ENCODE measurements at places on chromosomes 16 and 17. TPM values are rescaled to one million over a fixed set of nuclear protein-coding genes. Genes with fewer than 3 reads are reported as not detected.

- DNase-seq, result no peak
Observed at GRCh38 chr16:87593710-87594258, 8.5 kb upstream of the JPH3 start.

- DNase-seq, result no peak
Observed at GRCh38 chr17:16947470-16947869, 24.4 kb downstream of the TNFRSF13B start.

The MGAT5B gene
- total RNA-seq, result not detected

- DNase-seq, result no peak
Observed at GRCh38 chr16:84652566-84652965, 4.3 kb downstream of the KLHL36 start.

DNA sequence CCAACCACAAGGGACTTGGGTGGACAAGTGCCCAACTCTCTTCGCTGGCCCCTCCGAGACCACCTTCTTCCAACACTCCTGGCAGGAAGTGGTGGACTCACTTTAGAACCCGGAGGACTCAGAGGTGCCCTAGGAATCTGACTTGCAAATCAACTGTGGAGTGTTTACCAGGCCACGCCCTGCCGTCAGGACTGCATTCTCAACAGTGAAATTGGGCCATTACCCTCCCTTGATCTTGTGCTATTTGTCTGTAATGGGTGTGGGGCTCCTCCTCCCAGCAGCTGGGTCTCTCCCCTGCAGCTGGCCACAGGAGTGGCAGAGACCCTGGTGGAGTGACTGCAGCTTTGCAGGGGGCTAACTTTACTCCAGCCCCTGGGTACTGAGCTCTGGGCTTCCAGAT is 212.2 kb upstream of the RPL38 start:
- no peak for DNase-seq

The DNAH17 gene
- not detected for total RNA-seq

The OR4D1 gene
- total RNA-seq, result not detected

DNA sequence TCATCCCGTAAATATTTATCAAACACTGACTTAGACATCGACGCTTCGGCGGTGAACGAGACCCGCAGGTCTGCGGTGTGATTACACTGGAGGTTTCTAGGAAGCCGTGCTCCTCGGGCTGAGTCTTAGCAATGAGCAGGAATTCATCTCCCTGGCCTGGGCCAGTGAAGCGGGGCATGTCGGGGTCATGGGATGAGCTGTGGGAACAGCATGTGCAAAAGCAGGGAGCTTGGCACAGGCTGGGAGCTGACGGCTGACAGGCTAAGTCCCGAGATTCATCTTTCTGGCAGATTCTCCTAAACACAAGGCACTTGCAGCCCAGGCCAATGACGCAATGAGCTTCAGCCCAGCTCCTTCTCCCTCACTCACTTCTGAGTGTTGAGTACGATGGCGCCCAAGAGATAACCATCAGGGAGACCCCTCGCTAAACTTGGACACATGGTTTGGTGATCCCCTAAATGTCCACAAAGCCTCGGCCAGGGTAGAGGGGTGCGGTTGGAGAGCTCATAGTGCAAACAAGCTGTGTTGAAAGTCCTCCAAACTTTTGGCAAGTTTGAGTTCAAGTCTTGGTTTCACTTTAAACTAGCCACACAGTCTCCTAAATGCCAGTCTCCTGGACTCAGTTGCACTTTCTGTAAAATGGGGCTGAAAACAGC is 12.8 kb downstream of the CRISPLD2 start:
- peak; percentile 74 for DNase-seq

The CHTF8 gene
- 68.3 TPM for total RNA-seq

DNA sequence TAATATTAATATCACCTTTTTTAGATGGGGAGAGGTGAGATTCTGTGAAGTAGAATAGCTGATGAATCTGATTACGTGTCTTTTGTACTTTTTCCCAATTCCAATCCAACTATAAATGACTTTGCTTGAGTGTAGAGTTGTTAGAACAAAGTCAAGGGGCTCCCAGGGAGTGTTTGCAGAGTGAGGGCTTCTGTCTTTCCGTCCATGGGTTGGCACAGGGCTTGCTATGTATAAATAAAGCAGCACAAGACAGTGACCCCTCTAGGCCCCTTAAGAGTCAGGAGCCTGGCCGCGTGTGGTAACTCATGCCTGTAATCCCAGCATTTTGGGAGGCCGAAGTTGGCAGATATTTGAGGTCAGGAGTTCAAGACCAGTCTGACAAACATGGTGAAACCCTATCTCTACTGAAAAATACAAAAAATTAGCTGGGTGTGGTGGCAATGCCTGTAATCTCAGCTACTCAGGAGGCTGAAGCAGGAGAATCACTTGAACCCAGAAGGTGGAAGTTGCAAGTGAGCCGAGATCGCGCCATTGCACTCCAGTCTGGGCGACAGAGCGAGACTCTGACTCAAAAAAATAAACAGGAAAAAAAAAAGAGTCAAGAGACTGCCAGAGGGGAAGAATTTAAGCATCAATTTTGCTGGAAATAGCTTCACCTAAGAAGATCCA is 127.9 kb upstream of the HS3ST3A1 start:
- no peak for DNase-seq

DNA sequence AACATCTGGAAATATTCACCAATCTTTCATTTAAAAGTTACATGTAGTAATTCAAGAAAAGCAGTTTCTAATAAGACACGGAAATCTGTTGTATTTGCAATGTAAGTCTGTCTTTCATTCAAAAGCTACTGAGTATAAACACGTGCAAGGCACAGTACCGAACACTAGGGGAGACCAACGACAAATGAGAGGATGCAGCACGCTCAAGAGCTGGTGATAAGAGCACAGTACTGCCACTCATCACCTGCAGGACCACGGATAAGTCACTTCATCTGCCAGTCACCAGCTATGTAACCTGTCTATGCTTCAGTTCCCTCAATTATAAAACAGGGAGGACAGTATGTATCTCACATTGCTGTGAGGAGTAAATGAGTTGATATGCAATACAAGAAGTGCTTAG is 67.1 kb downstream of the CLEC18A start:
- DNase-seq, result no peak

DNA sequence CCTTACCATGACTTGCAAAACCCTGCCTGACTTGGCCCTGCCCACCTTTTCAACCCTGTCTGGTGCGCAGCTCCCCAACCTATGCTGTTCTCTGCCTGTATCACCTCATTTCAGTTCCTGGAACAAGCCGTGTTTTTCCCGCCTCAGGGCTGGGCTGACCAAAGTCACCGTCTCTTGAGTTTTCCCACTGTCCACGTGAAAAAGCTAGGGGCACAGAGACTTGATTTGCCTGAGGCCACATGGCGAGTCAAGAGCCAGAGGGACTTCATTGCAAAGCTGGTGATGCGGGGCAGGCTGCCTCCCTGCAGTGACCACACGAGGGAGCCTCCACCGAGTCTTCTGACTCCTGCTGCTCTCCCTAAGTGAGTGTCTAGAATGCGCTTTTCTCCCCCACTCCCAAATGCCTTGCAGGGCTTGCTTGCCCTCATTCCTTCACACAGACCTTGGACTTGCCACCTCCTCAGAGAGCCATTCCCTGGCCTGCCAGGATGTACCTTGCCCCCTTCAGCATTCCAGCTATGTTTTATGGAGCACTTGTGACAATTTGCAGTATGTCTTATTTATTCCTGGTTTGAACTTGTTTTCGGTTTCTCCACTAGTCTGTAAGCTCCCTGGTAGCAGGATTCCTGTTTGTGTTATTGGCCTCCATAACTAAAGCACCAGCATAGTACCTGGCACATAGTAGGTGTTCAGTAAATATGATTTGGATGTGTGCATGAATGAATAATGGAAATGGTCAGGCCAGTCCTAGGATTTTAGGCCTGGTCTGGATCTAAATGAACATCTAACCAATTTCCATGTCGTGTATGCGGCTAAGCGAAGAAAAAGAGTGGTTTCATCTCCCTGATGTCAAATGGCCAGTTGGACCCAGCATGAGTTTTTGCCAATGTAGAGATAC is 252.3 kb downstream of the SNX29 start:
- peak; percentile 56 for DNase-seq

DNA sequence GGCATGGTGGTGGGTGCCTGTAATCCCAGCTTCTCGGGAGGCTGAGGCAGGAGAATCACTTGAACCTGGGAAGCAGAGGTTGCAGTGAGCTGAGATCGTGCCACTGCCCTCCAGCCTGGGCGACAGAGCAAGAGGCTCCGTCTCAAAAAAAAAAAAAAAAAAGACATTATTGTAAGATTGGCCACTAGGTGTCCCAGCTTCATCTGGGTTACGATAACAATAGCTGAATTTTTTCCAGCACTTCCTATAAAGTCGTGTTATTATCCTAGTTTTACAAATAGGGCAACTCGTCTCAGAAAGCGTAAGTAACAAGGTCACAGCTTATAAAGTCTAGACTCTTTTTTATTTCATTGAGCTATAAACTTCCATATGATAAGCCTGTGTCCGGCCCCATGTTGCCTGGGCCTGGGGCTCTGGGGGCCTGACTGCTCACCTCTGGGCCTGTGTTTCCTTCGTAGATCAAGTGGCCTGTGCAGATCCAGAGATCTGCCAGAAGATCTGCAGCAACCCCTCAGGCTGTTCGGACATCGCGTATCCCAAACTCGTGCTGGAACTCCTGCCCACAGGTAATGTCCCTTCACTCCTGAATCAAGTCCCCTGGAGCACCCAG is 60.5 kb downstream of the SLC5A11 start:
- DNase-seq, result no peak

GRCh38 chr17:6066183-6066948 is 3.8 kb upstream of the WSCD1 start:
- no peak for DNase-seq

The MYCBPAP gene
- not detected for total RNA-seq

Measured in right lobe of liver (tissue), 6 donors.